Metanephros (tissue), 2 donors: ENCODE measurements at places on chromosomes 1 and 21. TPM values are rescaled to one million over a fixed set of nuclear protein-coding genes. Genes with fewer than 3 reads are reported as not detected.

NEGR1 gene
- total RNA-seq: 4.1 TPM

LIN28A gene
- total RNA-seq: not detected

BSND gene
- 3.7 TPM for total RNA-seq

LRRN2 gene
- total RNA-seq: 10.2 TPM

INTS11 gene
- 106 TPM for total RNA-seq

KLHL12 gene
- 24.2 TPM for total RNA-seq

SYDE2 gene
- total RNA-seq: 19.5 TPM

IL19 gene
- total RNA-seq: 0.70 TPM

CELA3B gene
- total RNA-seq: not detected

LCE3E gene
- not detected for total RNA-seq

UBE2U gene
- not detected for total RNA-seq

MIXL1 gene
- total RNA-seq: not detected

TNFAIP8L2 gene
- 2.3 TPM for total RNA-seq

EPHA2 gene
- total RNA-seq: 32.3 TPM

S100A7A gene
- not detected for total RNA-seq

COL9A2 gene
- total RNA-seq: 18.7 TPM

B4GALT2 gene
- total RNA-seq: 24.7 TPM

HCRTR1 gene
- total RNA-seq: 0.35 TPM

GPR37L1 gene
- total RNA-seq: 0.06 TPM

TMEM269 gene
- 0.47 TPM for total RNA-seq

RALGPS2 gene
- total RNA-seq: 42.4 TPM

OR2T8 gene
- not detected for total RNA-seq

CREB3L4 gene
- total RNA-seq: 15.7 TPM

MASP2 gene
- not detected for total RNA-seq

DIPK1A gene
- 3.9 TPM for total RNA-seq

HNRNPU gene
- total RNA-seq: 340 TPM

SUMO3 gene
- total RNA-seq: 54.2 TPM

LAMC1 gene
- 236 TPM for total RNA-seq

LCE2A gene
- not detected for total RNA-seq

LRRC3 gene
- total RNA-seq: 4.0 TPM

PROK1 gene
- total RNA-seq: not detected

CRP gene
- not detected for total RNA-seq

TTC13 gene
- 15.1 TPM for total RNA-seq

STIL gene
- 6.6 TPM for total RNA-seq

GJA4 gene
- total RNA-seq: 18.5 TPM

MYOG gene
- 32.3 TPM for total RNA-seq

ITLN2 gene
- total RNA-seq: not detected

SPRR2B gene
- not detected for total RNA-seq

CD34 gene
- total RNA-seq: 43.6 TPM

SIPA1L2 gene
- total RNA-seq: 51.1 TPM

KRTAP10-7 gene
- total RNA-seq: not detected

LAPTM5 gene
- total RNA-seq: 24.5 TPM

CDA gene
- total RNA-seq: 4.3 TPM

OR2T11 gene
- 0.06 TPM for total RNA-seq

MFSD2A gene
- 4.4 TPM for total RNA-seq
